ENCODE measurements at places on chromosomes 5 and 9.

DNA sequence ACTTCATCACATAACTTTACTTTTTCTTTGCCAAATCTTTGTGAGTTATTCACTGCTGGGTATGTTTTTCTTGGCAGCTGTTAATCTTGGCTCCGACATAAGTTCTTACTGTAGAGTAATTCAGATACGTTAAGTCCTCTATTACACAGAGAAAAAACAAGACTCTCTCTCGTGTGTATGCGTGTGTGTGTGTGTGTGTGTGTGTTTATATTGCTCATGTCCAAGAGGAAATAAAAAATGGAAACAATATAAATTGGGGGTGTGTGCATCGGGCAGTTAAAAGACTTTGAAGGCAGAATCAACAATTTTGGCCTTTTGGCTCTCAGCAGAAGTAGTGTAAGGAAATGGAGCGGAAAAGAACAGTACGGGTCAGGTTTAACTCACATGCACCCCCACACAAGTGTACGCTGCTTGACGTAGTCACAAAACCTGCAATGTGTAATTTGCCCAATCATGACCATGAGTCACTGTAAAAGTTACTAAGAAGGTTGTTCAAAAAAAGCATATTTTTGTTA, 67.2 kb upstream of the IFNE start:
- DNase-seq, result no peak

GRCh38 chr5:181173420-181174342, 26.3 kb downstream of the OR2V2 start:
- peak; percentile 86 for DNase-seq

- DNase-seq, result peak; percentile 22
Observed at GRCh38 chr9:125747765-125748445, 732 bp downstream of the PBX3 start.

DNA sequence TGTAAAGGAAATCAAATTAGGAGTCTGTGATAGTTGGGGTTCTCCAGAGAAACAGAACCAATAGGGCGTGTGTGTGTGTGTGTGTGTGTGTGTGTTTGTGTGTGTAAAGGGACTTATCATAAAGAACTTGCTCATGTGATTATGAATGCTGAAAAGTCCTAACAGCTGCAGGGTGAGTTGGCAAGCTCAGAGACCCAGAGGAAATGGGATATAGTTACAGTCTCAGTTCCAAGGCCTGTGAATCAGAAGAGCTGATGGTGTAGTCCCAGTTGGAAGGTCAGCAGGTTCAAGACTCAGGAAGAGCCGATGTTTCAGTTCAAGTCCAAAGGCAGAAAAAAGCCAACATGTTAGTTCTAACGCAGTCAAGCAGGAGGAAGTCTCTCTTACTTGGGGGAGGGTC, 214.2 kb downstream of the ELAVL2 start:
- no peak for DNase-seq

DNA sequence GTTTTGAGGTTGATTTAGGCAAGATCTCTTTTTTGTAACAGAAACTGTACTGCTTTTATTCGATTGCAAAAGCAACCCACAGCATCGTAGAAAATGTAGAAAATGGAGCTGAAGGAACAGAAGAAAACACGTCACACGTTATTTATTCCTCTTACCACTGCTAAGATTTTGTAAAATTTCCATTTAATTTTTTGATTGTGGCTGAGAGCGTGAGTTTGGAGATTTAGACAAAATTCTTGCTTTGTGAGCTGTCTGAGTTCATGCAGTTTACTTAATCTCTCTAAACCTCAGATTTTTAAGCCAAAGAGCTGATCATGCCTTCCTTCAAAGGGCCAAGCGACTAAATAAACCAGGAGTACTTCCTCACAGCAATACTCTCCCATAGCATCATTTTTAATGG, 24.8 kb downstream of the DPYSL3 start:
- no peak for DNase-seq

DNA sequence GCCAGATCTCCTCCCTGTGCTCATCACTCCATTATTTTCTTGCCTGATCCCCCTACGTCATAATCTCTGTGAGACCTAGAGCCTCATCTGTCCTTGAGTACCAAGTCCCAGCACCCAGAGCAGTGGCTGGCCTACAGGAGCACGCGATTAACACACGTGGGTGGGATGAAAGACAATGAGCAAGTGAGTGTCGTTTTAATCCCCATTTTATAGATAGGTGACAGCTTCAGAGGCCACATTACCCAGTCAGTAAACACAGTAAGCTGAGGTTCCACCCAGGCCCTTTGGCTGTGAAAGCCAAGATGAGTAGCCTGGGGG, 17.3 kb downstream of the TRUB2 start:
- DNase-seq, result no peak

DNA sequence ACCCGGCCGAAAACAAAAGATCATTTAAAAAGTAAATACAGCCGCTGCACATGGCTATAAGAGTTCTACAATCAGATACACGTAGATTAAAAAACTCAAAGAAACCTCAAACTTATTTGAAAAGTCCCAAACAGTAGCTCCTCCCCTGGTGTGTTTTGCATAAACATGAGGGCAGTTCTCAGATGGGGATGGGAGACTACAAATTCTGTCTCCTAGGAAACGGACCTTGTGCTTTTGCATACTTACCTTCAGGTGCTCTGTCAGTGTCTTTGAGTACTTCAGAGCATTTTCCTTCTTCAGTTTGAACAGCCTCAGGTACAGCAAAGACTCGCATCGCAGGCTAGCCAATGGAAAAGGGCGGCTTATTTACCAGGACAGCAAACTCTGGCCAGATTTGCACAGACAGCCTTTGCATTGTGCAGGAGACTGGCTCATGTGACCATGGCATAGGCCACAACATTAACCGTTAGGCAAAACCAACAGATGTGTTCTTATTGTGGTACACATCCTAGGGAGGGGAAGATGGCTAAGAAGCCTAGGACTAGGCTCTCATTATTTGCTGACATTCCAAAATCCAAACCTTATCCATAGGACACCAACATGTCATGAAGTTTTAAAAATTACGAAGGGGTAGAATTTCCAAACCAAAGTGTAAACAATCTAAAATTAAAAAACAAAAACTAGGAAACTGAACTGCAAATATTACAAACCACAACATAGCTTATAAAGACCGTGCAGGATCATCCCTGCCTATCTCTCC, 12.8 kb downstream of the LEAP2 start:
- peak; percentile 73 for DNase-seq

GRCh38 chr5:141692919-141693725, 11.1 kb upstream of the ARAP3 start:
- DNase-seq, result no peak

GRCh38 chr5:57659886-57660285, 177.3 kb upstream of the ACTBL2 start:
- no peak for DNase-seq

GRCh38 chr9:9799287-9799686, 813.5 kb downstream of the PTPRD start:
- DNase-seq, result no peak

DNA sequence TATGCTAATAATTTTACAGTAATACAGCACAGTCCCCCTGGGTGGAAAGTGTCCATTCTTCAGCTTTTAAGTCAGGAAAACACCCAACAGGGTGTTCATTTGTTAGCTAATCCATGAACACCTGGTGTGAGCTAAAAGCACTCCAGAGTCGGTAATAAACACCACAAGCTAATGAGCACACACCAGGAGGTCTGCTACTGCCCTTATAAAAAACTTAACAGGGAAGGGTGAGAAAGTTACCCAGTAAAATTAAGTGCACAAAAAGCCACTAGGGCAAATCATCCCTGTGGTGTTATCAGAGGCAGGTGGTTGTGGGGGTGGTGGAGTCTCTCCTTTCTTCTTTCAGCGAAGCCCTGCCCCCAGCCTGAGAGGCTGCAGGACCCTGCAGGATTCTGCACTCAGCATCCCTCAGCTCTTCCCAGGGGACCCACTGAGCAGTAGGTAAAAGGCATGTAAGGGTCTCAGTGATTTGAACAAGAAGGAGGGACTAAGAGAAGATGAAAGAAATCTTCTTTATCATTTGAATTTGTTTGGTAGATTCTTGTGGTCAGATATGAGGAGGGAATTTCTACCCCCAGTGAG, 14.4 kb downstream of the GDNF start:
- DNase-seq, result no peak

DNA sequence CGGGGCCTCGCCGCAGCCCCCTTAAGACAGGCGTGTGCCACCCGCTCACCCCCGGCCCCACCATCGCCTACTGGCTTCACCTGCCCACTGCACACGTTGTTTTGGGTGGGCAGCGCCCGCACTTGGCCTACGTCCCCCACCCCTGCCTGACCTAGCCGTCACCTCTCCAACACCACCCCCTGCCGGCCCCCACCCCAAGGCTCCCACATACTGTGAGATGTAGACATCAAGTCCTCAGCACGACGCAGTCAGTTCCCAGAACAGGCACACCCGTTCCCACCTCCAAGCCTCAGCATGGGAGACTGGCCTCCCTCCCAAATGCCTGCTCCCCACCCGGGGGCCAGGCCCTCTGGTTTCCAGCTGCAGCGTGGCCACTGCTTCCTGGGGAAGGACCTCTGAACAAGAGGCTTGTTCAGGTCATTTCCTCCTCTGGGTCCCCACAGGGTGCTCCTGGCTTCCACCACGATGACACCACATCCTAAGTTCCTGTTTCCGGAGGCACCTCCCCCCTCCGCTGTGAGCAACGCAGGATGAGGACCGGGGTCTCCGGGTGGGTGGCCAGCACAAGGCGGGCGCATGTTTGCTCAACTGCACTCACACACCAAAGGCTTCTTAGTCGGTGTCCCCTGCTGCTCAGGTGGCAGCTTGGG, 11.3 kb downstream of the DBN1 start:
- no peak for DNase-seq

DNA sequence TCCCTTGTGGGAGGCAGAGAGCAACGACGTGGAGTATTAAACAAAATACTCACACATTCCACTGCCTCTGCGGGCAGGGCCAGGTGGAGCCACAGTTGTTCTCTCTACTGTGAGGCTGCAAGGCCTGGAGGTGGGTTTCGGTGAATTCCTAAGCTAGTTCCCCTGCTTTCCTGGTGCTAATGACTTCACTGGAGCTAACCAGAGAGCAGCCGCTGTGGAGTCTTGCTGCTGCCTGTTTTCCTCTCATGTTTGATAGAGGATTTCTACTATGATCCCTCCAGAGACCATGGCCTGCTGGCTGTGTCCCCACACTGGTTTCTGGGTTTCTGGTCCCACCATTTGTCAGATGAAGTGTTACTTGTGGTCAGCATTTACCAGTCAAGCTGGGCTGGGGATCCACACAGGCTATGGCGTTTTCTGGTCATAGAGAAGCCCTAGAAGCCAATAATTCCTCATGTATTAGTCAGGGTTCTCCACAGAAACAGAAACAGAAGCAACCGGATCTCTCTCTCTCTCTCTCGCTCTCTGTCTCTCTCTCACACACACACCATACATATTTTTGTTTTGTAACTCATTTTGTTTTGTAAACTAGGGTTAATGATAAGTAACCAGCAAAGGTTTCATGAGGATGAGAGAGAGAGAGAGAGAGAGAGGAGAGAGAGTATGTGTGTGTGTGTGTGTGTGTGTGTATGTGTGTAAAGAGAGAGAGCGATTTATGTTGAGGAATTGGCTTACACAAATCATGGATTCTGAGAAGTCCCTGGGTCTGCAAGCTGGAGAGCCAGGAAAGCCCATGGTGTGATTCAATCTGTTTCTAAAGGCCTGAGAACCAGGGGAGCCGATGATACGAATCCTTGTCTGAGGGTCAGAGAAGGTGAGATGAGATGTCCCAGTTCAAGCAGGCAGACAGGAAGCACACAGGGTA, 403.0 kb downstream of the GADD45G start:
- no peak for DNase-seq

DNA sequence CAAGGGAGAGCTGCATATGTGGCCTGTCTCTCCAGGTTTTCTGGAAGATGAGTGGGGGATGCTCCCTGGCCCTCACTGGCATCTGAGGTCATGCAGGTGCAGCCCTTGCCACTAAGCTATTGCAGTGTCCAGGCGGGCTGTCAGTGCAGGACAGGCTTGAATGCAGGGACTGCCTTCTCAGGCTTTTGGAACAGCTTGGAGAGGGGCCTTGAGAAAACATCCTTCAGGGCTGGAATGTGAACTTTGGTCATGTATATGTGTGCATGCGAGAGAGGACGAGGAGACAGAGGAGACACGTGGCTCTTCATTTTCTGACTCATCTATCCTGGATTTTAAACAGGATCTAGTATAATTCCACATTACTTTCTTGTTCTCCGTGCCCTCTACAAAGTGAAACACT, 90.3 kb downstream of the MACROH2A1 start:
- DNase-seq, result no peak

DNA sequence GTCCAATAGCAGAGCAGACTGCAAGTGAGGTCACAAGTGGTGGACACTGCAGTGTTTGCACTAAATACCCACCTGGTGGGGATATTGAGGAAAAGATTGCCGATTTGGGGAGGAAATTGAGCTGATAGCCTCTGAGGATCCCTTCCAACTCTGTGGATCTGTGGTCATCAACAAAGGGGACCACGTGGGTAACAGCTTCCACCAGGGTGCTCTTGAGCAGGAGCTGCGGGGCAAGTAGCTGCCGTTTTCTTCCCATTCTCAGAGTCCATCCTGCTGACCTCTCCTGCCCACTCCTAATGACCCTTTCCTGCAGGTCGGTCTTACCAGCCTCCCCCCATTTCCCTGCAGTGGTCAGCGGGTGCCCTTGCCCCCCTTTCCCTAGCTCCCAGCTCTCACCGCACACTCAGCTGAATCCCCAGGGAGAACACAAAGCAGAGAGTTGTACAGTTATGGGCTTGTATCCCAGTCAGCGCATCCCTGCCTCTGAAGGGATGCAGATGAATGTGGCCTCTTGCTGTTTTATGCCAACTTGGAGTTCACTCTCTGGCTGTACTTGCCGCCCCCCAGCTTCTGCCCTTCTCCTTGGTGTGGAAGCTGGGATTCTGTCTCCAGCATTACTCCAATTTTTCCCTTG, 18.0 kb downstream of the DAPK1 start:
- DNase-seq, result no peak

DNA sequence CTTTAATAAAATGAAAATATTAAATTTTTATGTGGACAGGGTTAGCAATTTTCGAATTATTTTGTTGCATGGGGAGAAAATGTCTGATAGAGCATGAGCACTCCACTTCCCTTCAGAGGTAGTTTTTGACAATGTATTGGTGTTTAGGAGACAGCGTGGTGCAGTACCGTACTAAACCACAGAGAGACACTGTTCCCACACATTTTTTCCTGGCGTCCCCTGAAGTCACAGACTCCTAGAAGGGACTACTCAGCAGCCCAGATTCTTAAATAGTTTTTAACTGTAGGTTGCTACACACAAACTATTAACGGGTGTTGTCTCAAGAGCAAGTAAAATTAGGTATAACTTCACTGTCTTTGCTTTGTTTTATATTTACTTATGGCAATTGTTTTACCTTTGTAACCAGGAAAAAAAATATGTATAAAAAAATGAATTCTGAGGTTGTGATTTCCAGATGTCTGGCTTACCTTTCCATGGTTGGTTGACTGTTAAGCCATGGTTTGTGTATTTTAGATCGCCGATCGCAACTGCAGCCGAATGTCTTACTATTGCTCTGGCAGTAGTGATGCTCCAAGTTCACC, 171.2 kb downstream of the DOCK8 start:
- DNase-seq, result peak; percentile 79

GRCh38 chr5:149826574-149826973, 96.5 kb downstream of the PPARGC1B start:
- DNase-seq, result no peak

GRCh38 chr5:65190328-65191053, 291.2 kb downstream of the ADAMTS6 start:
- no peak for DNase-seq
